ENCODE measurements at places on chromosomes 6 and 20.

GRCh38 chr6:35691027-35691824, 2.5 kb upstream of the FKBP5 start:
- DNase-seq: no peak

GRCh38 chr20:51768759-51769517, 748 bp upstream of the ATP9A start:
- no peak for DNase-seq

DNA sequence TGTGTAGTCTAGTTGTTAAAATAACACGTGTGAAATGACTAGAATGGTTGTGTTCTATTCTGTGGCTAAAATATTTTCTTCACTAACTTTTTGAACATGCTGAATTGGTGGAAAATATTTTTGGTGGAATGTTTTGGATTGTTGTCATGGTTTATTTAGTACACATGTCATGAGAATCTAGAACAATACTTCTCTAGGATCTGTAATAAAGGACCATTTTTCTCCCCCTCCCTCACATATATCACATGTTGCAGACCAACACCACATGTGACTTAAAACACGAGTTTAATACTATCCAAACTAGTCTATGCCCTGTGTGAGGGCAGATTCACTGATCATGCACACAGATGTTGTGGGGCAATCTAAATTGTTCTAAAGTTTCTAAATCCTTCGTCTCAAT, 29.2 kb downstream of the FIG4 start:
- DNase-seq: no peak

- DNase-seq: no peak
Measured at GRCh38 chr6:148887181-148887580, 140.4 kb downstream of the UST start.

DNA sequence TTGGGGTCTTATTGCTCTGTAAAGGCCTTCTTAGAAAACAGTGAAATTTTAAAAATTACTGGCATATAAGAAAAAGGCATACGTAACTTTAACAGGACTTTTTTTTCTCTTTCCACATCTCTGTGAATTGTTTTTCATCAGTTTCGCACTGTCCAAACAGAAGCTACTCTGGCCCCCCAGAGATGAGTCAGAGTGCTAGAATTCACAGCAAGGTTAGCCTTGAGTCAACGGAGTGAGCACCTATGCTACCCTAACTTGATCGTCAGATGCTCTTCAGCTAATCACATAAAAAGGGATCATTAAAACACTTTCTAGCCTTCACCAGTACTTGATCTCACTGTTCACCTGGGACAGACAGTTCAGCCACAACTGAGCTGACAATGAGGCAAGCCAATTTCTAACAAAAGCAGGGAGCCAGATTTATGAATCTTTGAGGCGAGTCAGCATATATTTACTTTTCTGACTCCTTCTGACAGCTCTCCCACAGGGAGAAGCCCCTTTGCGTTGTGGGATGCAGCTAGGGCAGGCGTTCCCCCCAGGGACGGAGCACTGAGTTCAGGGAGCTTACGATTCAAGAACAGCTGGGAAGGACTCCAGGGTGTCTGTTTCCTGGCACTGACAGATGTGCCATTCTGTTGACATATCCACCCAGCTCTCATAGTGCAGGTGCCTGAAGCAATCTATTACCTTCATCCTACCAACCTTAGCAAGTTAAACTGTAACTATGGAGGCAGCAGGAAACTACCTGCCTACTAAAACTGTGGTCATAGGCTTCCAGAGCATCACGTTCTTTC, 46.4 kb upstream of the SPDEF start:
- DNase-seq: no peak

GRCh38 chr20:37123441-37123840, 27.6 kb upstream of the RBL1 start:
- no peak for DNase-seq

GRCh38 chr6:170553534-170554012, 466 bp upstream of the PSMB1 start:
- DNase-seq: no peak

DNA sequence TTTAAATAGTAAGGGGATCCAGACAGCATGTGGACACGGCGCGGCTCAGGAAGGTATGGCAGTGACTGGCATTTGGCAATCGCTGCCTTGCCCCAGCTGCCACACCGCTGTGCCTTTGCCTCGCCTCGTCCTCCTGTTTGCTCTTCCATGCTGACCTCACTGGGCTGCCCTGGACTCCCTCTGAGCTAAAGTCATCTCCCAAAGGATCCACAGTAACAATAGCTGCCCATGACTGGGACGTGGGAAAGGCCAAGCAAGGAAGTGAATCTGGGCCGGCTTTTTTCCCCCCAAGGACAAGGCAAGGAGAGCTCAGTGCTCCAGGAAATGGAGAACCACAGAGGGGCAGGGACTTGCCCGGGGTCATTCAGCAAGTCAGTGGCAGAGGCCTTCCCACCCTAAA, 48.1 kb downstream of the JPH2 start:
- no peak for DNase-seq
